ENCODE measurements at places on chromosomes 16 and 17.
A peak's percentile ranks its signal among the peaks of the same experiment; 100 is the strongest.

- DNase-seq, result no peak
These were observed 6.8 kb downstream of the CCL7 start for GRCh38 chr17:34276826-34277225.

DNA sequence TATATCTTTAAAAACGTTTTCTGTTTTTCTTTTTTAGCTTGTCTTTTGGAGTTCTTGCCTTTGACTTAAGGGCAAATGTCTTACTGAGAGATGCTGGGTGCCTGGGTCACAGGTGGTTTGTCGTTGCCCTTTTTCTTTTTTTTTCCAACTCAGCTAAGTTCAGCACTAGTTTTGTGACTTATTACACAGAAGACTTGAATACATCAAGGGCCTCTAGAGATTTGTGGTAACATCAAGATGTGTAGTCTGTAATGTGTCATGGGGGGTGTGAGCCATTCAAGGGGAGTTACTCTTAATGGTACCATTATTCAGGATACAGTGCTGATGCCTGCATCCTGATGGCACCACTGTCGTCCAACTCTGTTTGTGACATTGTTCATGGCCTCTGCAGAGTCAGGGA lies 95.1 kb downstream of the PRKCA start:
- peak; percentile 54 for DNase-seq

DNA sequence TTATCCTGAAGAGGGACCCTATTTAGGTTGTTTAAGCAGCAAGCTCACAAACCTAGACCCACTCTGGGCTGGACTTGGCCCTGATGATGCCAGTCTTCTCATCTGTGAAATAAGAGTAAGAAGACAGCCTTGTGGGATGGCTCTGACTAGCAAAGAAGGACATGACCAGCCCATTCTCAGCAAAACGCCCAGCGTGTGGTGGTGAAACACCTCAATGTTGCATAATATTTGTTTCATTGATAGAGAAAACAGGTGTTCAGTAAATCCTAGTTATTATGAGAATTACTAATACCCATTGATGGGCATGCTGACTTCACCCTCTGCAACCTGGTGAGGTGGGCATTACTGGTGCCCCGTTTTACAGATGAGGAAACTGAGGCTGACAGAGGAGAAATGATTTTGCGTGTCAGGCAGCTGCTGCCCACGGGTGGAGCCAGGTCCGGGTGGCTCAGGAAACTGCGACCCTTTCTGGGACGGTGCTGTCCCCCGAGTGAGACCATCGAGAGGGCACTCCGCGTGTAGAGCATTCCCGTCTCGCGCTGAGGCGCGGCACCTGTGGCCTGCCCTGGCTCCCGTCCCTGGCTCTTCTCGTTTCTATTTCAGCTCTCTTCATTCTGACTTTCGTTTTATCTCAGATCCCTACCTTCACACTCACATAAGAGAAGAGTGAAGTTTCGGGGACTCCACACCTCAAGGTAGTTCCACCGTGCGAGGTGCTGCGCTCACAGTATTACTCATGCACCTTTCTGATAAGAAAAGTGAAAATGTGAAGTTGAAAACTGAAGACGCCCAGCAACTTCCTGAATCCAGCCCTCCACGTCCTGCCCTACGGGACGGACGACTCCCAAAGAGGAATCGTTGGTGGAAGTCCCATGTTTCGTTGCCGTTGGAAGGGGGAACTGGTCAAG lies 48.5 kb downstream of the IRF8 start:
- peak; percentile 78 for DNase-seq

DNA sequence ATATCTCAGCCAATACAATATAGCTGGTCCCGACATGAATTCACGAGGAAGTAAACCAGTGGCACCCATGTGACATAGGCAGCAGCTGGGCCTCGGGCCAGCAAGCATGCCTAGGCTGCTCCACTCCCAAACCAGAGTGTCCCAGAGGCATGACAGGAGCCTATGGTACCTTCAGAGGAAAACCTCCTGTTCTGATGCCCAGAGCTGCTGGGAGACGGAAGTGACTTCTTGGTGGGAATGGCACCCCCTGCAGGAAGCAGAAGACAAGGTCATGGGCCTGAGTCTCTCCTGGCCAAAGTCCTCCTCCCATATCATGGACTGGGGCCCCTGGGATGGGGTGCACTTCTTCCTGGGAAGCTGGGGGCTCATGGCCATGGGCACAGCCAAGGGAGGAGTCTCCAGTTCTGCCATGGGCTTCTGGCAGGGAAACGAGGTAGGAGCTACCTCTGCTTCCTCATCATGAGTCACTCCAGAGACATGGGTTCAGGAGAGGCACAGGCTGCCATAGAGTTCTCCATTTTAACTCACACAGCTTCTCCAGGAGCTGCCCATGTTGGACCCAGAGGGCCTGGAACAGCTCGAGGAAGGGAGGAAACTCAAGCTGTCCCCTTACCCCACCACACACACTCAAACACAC lies 13.4 kb downstream of the FBF1 start:
- peak; percentile 28 for DNase-seq

DNA sequence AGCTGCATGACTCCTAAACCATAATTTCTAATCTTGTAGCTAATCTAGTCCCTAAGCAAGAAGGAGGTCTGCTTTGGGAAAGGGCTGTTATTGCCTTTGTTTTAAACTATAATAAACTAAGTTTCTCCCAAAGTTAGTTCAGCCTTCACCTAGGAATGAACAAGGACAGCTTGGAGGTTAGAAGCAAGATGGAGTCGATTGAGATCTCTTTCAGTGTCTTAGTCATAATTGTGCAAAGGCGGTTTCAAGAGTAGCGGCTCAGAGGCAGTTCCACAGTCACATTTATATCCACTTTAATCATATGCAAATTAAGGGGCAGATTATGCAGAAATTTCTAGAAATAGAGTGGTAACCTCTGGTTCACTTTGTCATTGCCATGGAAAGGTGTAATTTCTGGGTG lies 17.4 kb downstream of the DRC7 start:
- DNase-seq, result no peak

DNA sequence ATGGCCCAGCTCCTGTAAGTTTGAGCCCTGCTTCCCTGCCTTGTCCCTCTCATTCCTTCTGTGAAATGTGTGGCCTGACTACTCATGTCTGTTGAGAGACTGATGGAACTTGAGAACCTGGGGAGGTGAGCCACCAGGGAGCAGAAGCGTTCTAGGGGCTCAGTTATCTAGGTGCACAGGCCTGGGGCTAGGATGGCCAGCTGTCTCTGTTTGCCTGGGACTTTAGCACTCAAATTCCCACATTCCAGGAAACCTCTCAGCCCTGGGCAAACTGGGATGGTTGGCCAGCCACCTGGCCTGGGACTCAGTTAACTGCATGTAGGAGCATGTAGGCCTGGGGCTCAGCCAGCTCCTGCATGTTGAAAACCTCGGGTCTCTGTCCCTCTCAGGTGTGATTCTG lies 9.3 kb upstream of the EPN3 start:
- DNase-seq, result no peak

DNA sequence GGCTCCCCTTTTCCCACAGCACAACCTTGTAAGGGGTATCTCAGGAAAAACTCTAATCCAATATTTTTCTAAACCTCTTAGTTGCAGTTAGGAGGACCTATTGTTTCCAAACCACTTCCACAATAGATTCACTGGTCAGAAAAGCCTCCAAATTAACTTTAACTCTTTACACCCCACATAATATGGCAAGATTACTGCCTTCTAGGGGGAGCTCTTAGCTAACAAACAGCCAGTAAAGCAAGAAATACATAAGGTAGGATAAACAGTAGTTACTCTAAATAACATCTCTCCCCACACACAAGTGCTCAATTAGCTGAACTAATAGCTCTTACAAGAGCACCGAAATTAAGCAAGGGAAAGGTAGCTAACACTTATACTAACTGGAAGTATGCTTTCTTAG lies 192.1 kb upstream of the KIF2B start:
- DNase-seq, result no peak

Measured in activated CD8-positive, alpha-beta T cell treated with anti-CD3 and anti-CD28 coated beads for 36 hours (primary cell).